ENCODE measurements at places on chromosomes 13 and 19. TPM values are rescaled to one million over a fixed set of nuclear protein-coding genes. Genes with fewer than 3 reads are reported as not detected.

SYCN gene
- not detected for total RNA-seq

GRCh38 chr19:16351133-16351809 is 26.6 kb downstream of the KLF2 start:
- H3K36me3 ChIP-seq, result peaks cover 15% of the 10 kb centered on the region
- DNase-seq, result no peak
- H3K4me1 ChIP-seq, result peaks cover 24% of the 10 kb centered on the region

ZNF223 gene
- 2.6 TPM for total RNA-seq

GRCh38 chr19:31545777-31546176 is 196.5 kb upstream of the TSHZ3 start:
- no peaks in the 10 kb centered on the region for H3K36me3 ChIP-seq
- H3K27me3 ChIP-seq, result no peaks in the 10 kb centered on the region
- no peak overlapping the region for H3K27ac ChIP-seq
- no peaks in the 10 kb centered on the region for H3K4me1 ChIP-seq
- no peak overlapping the region for H3K4me3 ChIP-seq

CABP5 gene
- total RNA-seq, result not detected

DNA sequence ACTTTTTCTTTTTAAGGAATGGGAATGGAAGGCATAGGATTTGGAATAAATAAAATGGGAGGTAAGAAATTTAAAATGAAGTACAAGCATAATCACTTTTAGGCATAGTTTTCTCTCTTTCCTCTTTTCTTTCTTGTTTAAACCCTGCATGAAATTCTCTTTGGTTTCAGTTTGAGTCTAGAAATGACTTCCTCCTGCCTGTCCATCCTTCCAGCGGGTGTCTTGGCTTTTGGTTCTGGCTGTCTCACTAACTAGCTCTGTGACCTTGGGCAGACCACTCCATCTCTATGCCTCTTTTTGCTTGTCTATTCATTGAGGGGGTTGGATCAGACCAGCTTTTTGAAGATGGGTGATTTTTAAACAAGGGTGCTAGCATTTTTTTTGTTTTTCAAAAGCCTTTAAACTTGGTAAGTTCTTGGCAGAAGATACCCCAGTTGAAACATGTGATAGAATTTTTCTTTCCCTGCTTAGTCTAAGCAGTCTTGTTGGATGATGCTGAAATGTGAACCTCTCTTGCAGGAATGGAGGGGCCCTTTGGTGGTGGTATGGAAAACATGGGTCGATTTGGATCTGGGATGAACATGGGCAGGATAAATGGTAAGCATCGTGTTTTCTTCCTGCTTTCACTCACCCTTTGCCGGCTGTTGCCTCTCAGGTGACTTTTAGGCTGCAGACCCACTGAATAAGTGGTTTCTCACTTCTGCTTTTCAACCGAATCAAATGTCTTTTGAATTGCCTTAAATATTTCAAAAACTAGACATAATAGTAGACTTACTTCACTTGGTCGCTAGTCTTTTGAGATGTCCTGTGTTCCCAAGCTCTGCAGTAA is 28.6 kb downstream of the PRAM1 start:
- peaks cover 100% of the 10 kb centered on the region for H3K36me3 ChIP-seq
- no peak overlapping the region for H3K4me3 ChIP-seq
- no peaks in the 10 kb centered on the region for H3K27me3 ChIP-seq
- DNase-seq, result no peak
- no peak overlapping the region for H3K27ac ChIP-seq
- H3K4me1 ChIP-seq, result peaks cover 17% of the 10 kb centered on the region

- H3K27me3 ChIP-seq, result no peaks in the 10 kb centered on the region
- no peak overlapping the region for H3K27ac ChIP-seq
- peaks cover 4% of the 10 kb centered on the region for H3K4me1 ChIP-seq
Observed at GRCh38 chr13:23963184-23963931, 66.1 kb upstream of the C1QTNF9B start.

CCL25 gene
- not detected for total RNA-seq

DNA sequence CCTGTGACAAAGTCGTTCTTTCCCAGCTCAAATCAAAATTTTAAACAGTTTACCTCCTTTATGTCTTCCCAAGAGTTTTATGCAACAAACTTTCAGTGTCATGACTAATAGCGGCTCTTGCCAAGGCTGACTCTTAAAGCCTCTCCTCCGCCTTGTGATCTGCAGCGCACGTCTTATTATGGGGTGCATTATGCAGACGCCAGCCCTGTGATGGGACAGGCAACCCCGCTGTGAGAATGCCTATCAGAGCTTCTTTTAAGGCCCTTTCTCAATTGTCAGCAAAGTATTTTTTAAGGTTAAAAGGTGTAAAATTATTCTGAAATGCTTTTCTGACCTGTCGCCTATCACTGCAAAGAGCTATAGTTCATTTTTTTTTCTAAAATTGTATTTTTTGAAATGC is 152.8 kb downstream of the SOX1 start:
- H3K27me3 ChIP-seq, result no peaks in the 10 kb centered on the region
- H3K27ac ChIP-seq, result no peak overlapping the region
- no peaks in the 10 kb centered on the region for H3K4me1 ChIP-seq
- H3K4me3 ChIP-seq, result no peak overlapping the region

DNA sequence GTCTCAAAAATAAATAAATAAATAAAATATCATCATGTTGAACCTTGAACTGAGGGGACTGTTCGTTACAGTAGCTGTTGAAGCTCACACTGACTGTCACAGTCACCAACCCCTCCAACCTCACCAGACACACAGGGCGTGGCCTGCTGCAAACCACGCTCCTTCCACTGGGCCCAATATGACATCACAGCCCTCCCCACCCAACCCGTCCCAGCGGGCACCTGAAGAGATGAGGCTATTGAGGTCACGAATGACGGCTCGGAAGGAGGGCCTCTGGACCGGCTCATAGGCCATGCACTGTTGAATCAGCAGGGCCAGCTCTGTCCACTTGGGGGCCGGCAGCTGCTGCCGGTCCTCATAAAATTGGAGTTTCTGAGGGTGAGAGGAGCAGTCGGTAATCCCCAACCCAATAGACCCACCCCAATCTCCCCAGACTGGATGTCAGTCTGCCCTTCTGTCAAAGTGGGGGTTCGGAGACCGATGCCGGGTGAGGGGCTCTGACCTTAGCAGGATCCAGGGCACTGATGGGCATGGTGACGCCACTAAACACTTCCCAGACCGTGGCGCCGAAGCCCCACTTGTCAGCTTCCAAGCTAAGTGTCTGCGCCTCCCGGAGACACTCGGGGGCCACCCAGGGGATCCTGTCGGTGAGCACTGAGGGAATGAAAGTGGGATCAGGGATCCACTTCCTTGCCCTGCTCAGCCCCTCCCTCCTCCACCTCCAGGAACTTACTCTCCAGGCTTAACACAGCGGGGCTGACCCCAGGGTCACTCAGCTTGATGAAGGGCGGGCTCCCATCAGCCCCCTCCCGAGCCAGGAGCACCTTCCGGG is 13.2 kb downstream of the JAK3 start:
- no peaks in the 10 kb centered on the region for H3K27me3 ChIP-seq
- no peaks in the 10 kb centered on the region for H3K4me1 ChIP-seq
- H3K27ac ChIP-seq, result no peak overlapping the region
- H3K36me3 ChIP-seq, result no peaks in the 10 kb centered on the region

LHFPL6 gene
- total RNA-seq, result 70.2 TPM

- DNase-seq, result no peak
- peaks cover 4% of the 10 kb centered on the region for H3K36me3 ChIP-seq
- H3K27me3 ChIP-seq, result no peaks in the 10 kb centered on the region
- no peak overlapping the region for H3K4me3 ChIP-seq
- no peak overlapping the region for H3K27ac ChIP-seq
Observed at GRCh38 chr13:20475927-20476691, 49.5 kb downstream of the CRYL1 start.

- no peaks in the 10 kb centered on the region for H3K27me3 ChIP-seq
- no peak overlapping the region for H3K27ac ChIP-seq
- no peaks in the 10 kb centered on the region for H3K4me1 ChIP-seq
- DNase-seq, result peak; percentile 12
- no peak overlapping the region for H3K4me3 ChIP-seq
Observed at GRCh38 chr13:48859272-48860105, 116.2 kb upstream of the FNDC3A start.

DNA sequence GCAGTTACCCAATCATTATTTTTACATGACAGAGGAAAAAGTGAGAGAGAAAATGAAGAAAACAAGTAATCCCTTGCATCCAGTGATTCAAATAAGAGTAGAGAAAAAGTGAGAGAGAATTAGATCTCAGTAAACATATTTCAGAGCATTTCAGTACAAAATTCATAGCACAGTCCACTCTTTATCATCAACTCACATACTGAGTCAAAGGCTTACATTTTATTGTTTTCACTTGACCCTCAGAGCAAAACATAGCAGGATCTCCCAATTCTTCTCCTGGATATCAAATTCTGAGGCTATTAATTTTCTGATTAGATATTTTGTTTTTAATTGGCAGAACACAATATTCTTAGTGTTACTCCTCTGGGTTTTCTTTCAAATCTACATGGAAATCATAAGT is 1568.3 kb upstream of the PRR20A start:
- DNase-seq, result no peak
- no peak overlapping the region for H3K4me3 ChIP-seq
- H3K36me3 ChIP-seq, result no peaks in the 10 kb centered on the region
- H3K27ac ChIP-seq, result no peak overlapping the region

GRCh38 chr19:3608750-3609322 is 2.2 kb upstream of the TBXA2R start:
- DNase-seq, result no peak
- H3K4me3 ChIP-seq, result no peak overlapping the region
- peak overlapping the region; percentile 87 for H3K27ac ChIP-seq
- H3K36me3 ChIP-seq, result peaks cover 28% of the 10 kb centered on the region

DNA sequence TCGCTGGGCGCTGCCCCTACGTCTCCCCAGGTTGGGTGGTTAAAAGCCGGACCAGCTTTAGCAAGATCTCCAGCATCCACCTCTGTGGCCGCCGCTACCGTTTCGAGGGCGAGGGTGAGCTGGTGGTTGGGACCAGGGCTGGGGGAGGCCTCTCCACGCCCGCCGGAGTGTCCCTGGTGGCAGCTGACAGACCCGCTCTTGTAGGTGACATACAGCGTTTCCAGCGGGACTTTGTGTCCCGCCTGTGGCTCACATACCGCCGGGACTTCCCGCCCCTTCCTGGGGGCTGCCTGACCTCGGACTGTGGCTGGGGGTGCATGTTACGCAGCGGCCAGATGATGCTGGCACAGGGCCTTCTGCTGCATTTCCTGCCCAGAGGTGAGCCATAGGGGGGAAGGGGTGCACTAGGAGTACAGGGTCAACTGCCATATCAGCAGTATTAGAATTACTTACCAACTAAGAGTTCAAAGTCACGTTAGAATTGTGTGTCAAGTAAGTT is 1.1 kb downstream of the ATG4D start:
- peaks cover 31% of the 10 kb centered on the region for H3K4me1 ChIP-seq
- H3K27ac ChIP-seq, result peak overlapping the region; percentile 95
- no peak for DNase-seq
- peaks cover 16% of the 10 kb centered on the region for H3K36me3 ChIP-seq
- peak overlapping the region; percentile 100 for H3K4me3 ChIP-seq

DNA sequence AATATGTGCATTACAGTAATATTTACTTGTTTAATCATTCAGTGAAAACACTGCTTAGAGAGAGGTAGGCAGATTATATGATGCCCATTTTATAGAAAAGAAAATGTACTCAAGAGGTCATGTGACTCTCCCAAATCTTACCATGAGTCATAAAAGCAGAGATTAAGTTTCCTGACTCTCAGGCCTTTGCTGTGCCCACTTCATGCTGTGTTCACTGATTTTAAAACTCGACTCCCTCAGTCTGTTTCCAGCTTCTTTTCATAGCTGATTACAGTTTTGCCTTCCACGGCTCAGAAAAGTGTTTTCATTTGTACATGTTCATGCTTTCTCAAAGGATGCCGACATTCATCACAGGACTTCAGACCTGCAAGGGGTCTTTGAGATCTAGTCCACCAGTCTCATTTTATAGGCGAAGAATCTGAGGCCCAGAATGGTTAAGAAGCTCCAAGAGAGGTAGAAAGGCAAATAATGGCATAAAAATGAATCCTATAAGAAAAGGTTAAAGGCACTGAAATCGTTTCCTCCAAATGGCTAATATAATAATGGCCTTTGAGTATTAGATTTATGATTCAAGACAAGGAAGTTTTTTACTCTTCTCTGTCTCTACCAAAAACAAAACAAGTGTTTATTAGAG is 9.0 kb upstream of the IPO5 start:
- no peak overlapping the region for H3K4me3 ChIP-seq
- H3K27me3 ChIP-seq, result no peaks in the 10 kb centered on the region
- no peaks in the 10 kb centered on the region for H3K36me3 ChIP-seq
- DNase-seq, result no peak

DNA sequence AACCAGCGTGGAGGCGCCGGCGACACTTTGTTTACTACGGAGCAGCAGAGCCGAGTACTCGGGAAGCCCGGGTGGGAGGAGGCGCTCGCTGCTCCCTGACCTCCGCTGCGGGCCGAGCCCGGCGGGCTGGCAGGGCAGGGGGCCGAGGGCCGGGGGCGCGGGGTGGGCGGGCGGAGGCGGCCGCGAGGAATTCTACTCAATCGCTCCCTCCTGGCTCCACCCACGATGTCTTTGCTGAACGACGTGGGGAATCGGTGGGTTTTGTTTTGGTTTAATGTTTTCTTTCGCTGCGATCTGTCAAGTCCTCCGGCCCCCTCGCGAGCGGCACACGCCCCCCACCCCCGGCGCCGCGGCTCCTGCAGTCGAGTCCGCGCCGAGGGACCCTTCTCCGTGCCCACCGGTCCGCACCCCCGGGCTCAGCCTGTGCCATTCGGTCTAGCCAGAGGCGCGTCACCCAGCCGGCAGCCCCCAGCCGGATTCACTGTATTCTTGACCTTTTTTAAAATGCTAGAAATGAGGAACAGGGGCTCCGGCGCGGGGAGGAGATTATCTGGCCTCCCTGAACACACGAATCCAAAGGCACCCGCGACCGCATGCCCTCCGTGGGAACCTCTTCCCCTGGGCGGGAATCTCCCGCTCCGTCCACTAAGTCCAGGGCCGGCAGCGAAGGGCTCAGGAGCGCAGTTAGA is 636 bp upstream of the FOXO1 start:
- H3K27me3 ChIP-seq, result no peaks in the 10 kb centered on the region
- peak overlapping the region; percentile 99 for H3K4me3 ChIP-seq
- H3K4me1 ChIP-seq, result peaks cover 29% of the 10 kb centered on the region
- H3K36me3 ChIP-seq, result no peaks in the 10 kb centered on the region

- H3K27me3 ChIP-seq, result no peaks in the 10 kb centered on the region
- H3K36me3 ChIP-seq, result no peaks in the 10 kb centered on the region
- no peaks in the 10 kb centered on the region for H3K4me1 ChIP-seq
- DNase-seq, result no peak
Observed at GRCh38 chr13:80742033-80742432, 401.1 kb upstream of the SPRY2 start.

TEX26 gene
- total RNA-seq, result not detected

GAPDHS gene
- not detected for total RNA-seq

GRCh38 chr13:100333141-100333540 is 244.2 kb downstream of the PCCA start:
- no peaks in the 10 kb centered on the region for H3K4me1 ChIP-seq
- no peak for DNase-seq
- peaks cover 30% of the 10 kb centered on the region for H3K36me3 ChIP-seq
- H3K27me3 ChIP-seq, result no peaks in the 10 kb centered on the region

ZNF865 gene
- total RNA-seq, result 10.4 TPM

GRCh38 chr13:66624302-66624701 is 605.8 kb downstream of the PCDH9 start:
- no peaks in the 10 kb centered on the region for H3K27me3 ChIP-seq
- no peaks in the 10 kb centered on the region for H3K36me3 ChIP-seq
- no peak overlapping the region for H3K27ac ChIP-seq
- DNase-seq, result no peak
- no peak overlapping the region for H3K4me3 ChIP-seq

OR4F17 gene
- total RNA-seq, result not detected

RFPL4A gene
- not detected for total RNA-seq

FRY gene
- total RNA-seq, result 276 TPM

MICU2 gene
- total RNA-seq, result 33.3 TPM

WDR87 gene
- not detected for total RNA-seq

KLC3 gene
- total RNA-seq, result not detected

GRCh38 chr13:105127732-105128131 is 1407.7 kb downstream of the EFNB2 start:
- no peaks in the 10 kb centered on the region for H3K4me1 ChIP-seq
- no peak for DNase-seq
- H3K27ac ChIP-seq, result no peak overlapping the region
- H3K4me3 ChIP-seq, result no peak overlapping the region
- H3K36me3 ChIP-seq, result no peaks in the 10 kb centered on the region
